NCI-H2227 treated with DMSO at 0.1 percent for 48 hours (cell line): ENCODE measurements at places on chromosomes 11 and 22.

DNA sequence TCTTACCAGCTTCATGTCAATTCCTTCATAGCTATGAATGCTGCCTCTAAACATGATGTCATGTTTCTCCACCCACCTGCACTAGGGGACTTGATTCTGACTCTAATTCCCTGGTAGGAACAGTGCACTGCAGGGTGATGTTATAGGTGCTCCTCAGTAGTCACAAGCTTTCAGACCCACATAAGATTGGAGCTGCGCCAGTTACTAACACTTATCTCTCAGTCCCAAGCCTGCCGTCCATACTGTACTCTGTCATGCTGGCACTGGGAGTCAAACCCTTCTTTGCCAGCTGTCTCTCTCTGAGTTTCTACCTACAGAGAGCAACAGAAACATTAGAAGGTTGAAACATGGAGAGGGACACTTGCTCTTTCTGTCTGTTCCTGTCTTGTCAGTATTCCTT is 5.5 kb downstream of the OR56A1 start:
- no peak for DNase-seq

GRCh38 chr11:68051191-68052136 is 12.6 kb downstream of the TCIRG1 start:
- DNase-seq: no peak

GRCh38 chr11:128157423-128158298 is 429.7 kb downstream of the ETS1 start:
- no peak for DNase-seq

DNA sequence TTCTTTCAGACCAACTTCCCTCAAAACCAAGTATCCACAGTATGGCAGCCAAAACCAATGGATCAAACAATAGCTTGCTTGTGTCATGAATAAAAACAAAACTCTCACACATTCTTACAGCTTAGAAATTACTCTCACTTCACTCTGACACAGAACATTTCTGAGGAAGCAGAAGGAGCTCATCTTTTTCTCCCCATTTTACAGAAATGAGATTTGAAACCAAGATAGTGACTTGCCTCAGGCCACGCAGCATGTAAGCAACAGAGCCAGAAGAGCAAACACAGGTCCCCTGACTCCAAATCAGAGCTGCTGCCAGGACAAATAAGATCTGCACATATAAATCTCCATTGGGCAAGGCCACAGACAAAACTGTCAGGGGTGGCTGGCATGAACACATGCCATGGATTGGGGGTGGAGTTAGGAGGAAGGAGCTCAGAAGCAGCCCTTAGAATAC is 64.8 kb downstream of the RAB30 start:
- DNase-seq: no peak

DNA sequence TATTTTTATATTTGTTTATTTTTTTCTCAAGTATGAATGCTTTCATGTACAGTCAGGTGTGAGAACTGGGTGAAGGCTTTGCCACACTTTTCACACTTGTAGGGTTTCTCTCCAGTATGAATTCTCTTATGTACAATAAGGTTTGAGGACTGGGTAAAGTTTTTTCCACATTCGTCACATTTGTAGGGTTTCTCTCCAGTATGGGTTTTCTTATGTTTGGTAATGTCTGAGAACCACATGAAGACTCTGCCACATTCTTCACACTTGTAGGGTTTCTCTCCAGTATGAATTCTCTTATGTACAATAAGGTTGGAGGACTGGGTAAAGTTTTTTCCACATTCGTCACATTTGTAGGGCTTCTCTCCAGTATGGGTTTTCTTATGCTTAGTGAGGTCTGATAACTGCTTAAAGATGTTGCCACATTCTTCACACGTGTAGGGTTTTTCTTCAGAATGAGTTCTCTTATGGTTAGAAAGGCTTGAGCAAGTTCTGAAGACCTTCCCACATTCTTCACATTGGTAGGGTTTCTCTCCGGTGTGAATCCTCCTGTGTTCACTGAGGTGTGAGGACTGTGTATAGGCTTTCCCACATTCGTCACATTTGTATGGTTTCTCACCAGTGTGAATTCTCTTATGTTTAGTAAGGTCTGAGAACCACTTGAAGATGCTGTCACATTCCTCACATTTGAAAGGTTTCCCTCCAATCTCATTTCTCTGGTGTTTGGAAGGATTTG is 19.7 kb downstream of the ZNF195 start:
- DNase-seq: no peak

- no peak for DNase-seq
Measured at GRCh38 chr11:7893796-7894195, 37.3 kb downstream of the OR10A6 start.

- no peak for DNase-seq
Measured at GRCh38 chr22:32407312-32407711, 4.7 kb downstream of the RTCB start.

GRCh38 chr11:32121012-32121411 is 30.1 kb downstream of the RCN1 start:
- no peak for DNase-seq
